Stimulated activated CD8-positive, alpha-beta memory T cell treated with anti-CD3 and anti-CD28 coated beads, Interleukin-7, amount 100 ng/mL, for 4 hours (primary cell): ENCODE measurements at places on chromosomes 7 and 10.

DNA sequence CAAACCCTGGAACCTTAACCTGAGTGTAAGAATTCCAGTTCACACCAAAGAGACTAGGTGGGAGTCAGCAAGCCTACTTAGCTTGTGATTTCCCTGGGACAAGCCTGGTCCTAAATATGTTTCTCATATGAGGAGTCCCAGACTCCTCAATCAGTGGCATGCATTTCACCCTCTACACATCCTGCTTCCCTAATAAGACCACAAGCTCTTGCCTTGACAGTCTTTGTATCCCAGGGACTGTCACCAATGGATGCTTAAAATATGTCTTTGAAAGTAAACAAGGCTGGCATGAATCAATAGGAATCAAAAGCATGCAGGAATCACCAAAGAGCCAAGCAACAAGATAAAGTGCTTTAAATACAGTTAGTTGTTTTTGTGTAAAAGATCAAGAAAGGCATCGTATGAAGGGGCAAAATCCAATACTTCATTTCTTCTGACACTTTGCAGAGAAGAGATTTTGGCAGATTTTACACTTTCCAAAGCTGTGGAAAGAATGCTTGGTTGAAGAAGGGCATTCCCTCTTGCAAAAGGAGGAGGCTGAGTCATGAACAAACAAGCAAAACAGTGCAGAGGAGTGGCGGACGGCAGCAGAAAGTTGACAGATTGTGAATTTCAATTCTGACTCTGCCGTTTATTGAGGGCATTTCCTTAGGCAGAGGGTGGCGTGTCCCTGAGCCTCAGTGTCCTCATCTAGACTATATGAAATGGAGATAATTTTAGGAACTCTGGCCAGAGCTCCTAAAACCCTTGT is 8.5 kb upstream of the NFE2L3 start:
- DNase-seq: no peak

DNA sequence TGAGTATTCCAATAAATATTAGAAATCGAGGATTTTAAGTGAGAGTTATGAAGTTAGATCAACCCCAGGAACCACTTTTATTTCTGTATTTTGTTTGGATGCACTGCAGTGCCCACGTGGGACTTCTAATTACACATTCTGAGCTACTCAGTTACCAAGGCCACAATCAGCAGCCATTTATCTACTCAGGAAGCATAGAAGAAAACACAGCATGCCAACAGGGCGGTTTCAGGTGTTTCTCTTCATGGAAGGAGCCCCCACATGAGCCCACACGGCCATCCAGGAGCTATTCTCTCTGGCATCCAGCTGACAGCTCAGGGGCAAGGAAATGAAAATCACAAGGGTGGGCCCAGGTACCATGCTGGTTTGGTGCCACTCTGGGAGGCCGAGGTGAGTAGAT is 266.5 kb upstream of the MKLN1 start:
- DNase-seq: no peak

GRCh38 chr10:132141076-132141475 is 45.7 kb upstream of the DPYSL4 start:
- no peak for DNase-seq

GRCh38 chr7:8923164-8923806 is 489.9 kb downstream of the NXPH1 start:
- no peak for DNase-seq

- no peak for DNase-seq
Observed at GRCh38 chr10:68402276-68402675, 4.8 kb downstream of the RUFY2 start.

GRCh38 chr7:73737491-73738219 is 947 bp downstream of the ABHD11 start:
- no peak for DNase-seq

DNA sequence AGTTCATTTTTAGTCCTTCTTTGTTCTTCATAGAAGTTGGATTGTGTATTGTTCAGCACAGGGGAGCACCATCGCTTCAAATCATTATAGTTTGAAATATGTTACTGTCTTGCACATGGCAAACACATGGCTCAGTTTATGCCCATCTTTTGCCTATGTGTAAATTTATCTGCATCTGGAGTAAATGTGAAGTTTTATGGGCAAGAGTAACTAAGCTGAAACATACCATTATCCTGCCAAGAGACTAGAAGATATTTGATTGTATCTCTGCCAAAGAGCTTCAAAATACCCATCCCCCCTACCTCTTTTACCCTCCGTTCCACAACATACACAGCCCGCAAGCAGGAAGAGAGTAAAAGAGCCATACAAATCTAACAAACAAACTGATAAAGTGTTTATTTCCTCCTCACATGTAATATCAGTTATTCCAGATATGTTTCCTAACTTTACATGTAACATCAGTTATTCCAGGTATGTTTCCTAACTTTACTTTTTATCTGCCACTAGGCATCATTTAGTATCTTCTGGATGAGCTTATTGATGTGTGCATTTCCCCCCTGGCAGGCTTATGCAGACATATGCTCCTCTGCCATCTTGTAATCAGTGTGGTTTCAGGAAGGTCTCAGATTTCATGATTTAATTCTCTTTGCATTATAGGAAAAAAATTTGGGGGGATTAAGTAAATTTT is 127.7 kb downstream of the SRI start:
- DNase-seq: no peak

DNA sequence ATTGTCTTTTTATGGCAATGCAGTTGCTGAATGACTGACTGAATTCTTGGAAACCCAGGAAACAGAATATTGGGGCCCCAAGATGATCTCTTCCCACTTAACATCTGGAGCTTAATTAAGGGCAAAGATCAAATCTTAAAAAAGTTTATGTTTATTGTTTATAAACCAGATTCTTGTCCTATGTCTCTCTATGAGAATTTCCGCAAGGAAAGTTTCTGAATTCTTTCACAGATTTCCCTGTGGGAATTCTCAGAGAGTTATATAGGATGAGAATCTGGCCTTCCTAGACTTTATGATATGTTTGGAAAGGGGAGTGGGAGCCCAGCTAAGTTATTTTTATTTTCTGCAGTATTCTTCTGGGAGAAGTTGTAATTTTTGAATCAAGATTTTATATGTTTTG is 166.3 kb downstream of the RNLS start:
- DNase-seq: no peak

DNA sequence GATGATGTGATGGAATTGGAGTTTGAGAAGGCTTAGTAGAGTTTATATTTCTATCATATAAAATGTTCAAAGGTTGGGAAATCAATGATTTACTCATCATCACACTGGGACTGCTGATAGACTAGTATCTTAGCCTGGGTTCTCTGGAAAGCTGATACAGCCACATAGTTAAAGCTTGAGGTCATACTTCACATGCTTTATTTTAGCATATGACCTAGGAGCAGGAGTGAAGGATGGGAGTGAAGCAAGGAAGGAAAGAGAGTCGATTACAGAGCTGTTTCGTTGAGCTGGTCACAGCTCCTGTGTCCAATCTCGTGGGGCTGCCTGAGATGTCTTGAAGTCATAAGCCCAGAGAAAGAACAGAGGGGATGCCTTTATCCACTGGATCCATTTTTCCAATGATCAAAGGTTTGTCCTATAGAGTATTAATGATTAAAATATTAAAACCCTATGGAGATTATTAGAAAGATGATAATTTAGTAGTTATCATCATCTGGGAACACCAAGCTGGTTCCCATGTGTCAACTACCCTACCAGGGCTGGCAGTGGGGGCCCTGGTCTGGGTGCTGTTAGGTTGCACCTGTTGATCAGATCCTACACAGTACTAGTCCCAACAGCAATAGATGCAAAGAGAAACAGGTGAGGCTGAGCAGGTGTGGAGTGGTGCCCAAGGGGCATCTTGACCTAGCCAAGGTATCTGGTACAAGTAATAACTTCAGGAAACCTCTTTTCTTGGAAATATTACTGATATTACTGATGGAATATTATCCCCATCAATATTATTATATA is 77.8 kb downstream of the BAMBI start:
- no peak for DNase-seq

GRCh38 chr10:14658331-14659127 is 116.2 kb downstream of the FAM107B start:
- DNase-seq: no peak

DNA sequence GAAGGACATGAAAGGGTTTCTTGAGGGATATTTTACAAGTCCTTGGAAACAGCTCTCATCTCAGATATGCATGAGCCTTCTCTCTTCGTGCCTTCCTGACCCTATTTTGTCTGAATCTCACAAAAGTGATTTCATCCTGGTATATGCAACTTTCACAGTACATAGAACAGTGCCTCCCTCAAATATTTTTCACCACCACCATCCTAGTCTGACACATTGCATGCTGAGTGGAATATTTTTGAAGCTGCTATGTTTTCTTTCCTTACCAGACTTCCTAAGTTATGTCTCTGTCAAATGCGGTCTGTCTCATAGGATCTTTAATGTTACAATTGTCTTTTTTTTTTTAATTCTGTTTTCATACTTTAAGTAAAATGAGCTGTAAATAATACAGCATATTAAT is 673.3 kb upstream of the LRRN3 start:
- no peak for DNase-seq

- DNase-seq: no peak
Observed at GRCh38 chr10:30432622-30433305, 1.2 kb upstream of the MAP3K8 start.

DNA sequence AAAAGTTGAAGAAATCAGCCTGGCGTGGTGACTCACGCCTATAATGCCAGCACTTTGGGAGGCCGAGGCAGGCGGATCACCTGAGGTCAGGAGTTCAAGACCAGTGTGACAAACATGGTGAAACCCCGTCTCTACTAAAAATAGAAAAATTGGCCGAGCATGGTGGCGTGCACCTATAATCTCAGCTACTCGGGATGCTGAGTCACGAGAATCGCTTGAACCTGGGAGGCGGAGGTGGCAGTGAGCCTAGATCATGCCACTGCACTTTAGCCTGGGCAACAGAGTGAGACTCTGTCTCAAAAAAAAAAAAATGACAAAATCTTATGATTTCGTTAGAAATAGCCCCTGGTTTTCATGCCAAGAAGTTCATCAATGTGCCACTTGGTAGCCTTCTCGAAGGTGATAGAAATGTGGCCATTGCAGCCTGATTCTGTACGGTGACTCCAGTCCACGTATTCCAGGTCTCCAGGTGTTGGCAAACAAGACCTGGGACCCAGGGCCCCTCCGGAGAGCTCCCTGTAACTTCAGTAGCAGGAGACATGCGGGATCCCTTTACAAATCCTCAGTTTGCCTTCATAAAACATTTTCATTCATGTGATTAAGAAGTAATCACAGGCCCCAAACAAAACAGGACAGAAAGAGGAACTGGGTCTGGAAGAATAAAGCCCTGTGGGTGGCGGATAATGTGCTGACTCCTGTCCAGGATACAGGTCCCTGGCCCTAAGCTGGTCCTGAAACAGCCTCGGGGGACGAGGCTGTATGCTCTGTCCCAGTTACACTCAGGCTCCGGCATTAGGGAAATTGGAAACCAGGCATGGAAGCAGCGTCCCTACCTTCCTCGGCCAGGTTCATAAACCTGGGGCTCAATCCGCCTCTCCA is 207.3 kb upstream of the SH2B2 start:
- no peak for DNase-seq

DNA sequence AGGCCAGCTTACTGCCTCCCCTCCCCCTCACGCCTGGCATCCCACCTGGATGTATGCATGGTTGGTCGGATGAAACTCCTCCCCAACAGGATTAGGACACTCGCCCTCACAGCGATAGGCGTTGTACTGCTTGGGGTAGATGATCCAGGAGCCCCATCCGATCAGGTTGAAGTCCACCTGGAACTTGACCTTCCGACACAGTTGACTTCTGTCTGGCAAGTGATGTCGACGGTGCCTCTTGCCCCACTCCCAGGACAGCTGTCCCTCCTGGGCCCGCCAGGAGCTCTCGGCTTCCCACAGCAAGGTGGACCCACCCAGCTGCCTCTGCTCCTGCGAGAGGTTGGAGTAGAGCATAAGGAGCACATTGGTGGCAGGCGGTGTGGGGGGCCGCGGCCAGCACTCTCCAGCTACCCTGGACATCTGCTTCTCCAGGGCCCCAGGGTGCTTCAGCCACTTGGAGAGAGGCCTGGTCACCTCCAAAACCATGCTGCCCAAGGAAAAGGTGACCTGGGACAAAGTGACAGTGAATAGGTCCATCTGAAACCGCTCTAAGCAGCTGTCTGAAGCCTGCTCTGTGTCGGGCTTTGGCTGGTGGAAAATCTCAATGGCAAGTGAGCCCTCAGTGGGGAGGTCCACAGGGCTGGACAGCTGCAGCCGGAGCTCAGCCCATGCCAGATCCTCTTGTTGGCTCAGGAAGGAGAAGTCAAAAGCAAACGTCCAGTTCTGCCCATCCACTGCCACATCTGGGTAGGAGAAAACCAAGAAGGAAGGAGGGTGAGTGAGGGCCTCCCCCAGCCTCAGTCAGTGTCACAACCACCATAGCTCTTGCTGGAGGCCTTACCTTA is 6.0 kb downstream of the NODAL start:
- DNase-seq: no peak

DNA sequence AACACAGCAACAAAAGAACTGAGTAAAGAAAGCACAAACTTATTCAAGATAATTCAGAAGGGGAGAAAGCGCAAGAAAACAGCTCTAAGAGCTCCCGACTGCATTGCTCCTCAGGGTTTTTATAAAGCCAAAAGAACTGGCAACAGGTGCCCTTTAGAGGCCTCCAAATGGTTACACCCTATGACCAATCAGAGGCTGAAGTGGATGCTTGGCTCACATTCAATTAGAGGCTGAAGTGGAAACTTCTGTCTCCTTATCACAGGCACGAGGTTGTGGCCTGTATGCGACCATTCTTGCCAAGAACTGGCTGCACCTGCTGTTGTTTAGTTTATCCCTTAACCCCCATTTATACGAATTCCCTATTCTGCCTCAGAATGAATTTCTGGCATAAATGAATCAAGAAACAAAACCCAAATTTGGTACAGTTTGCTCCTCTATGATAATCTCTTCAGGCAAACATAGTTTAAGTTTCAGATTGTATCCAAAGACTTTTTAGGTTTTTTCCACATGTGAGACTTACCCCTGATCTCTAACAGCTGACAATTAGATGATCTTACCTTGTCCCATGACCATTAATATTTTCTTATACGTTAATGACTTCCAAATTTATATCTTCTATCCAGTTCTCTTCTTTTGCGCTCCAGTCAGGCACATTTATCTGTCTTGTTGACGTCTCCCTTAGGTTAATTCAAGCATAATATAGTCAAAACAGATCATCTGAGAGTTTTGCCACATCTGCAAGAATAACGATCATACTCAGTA is 504.8 kb downstream of the NXPH1 start:
- DNase-seq: no peak

- DNase-seq: no peak
Observed at GRCh38 chr10:43071865-43072650, 4.8 kb upstream of the RET start.

DNA sequence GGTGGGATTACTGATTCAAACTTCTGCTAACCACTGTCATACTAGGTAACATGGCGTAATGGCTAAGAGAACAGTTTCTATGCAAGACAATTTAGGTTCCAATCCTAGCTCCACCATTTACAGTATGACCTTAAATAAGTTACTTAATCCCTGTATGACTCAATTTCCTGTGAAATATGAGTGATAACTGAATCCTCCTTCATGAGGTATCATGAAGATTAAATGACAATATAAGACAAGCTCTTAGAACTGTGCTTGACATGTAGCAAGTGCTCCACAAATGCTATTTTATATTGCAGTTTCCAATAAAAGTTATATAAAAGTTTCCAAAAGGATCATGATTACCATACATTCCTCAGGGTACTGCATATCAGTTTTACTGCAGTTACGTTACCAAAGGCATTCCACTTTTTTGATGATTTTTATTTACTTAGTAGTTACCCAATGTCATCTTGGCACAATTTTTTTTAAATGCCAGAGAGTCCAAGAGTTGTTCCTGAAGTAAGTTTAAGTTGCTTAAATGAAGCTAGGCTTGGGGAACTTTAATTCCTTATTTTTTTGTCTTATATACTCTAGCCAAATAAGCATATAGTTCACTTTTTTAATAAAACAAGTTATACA is 7.1 kb downstream of the DOCK4 start:
- no peak for DNase-seq
